ENCODE measurements at places on chromosomes 3 and 15.

DNA sequence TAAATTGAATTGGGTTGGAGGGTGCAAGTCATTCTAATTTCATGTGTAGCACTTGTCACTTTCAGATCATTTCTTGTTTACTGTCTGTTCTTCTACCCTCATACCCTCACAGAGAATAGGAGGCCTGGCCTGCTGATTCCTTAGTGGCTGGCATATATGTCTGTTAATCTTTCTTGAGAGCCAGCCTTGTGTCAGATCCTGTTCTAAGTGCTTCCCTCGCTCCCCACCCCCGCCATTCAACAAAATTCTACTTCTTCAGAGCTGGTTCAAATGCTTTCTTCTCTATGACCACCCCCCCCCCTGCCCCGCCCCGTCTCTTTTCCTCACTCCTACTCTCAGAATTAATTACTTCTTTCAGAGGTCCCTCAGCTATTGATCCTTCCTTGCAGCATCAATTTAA lies 1.5 kb upstream of the U2SURP start:
- DNase-seq: no peak

- DNase-seq: no peak
Observed at GRCh38 chr15:66633938-66634250, 68.1 kb upstream of the LCTL start.

GRCh38 chr3:73808862-73809509 lies 184.2 kb upstream of the PDZRN3 start:
- no peak for DNase-seq

GRCh38 chr3:116877968-116878367 lies 168.4 kb downstream of the TUSC7 start:
- no peak for DNase-seq

DNA sequence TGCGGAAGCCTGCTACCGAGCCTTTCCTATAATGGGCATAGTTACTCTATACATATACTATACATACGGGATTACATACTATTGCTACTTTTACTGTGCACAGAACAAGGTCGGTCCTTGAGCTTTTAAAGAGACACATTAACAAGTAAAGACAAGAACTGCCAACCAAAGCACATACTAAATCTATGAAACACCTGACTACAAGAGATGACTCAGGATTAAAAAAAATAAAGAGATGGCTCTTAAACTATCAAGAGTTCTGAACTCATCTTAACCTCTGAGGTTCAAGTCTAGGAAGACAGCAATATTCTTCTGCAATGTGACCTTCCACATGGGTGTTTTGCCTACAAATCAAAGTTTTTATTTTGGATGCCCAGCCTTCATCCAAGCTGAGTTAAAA lies 106.8 kb downstream of the TNIK start:
- DNase-seq: no peak

- DNase-seq: no peak
Observed at GRCh38 chr15:80550908-80551260, 144.2 kb upstream of the ABHD17C start.

DNA sequence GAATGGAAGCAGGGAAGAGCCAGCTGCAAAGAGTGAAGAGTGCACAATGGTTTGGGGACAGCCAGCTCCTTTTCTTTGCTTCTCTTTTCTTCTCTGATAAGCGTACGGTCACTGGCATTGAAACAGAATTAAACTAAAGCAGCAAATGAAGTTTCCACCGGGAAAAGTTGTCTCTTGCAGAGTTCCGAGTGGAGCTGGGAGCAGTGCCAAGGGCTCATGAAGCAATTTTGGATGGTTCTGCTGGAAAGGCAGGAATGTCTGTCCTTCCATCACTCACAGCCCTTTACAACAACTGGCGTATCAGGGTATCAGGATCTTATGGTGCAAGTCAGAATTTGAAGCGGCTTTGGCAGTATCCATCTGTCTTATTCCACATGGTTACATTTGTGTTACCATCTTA lies 1042.9 kb downstream of the NTRK3 start:
- no peak for DNase-seq

DNA sequence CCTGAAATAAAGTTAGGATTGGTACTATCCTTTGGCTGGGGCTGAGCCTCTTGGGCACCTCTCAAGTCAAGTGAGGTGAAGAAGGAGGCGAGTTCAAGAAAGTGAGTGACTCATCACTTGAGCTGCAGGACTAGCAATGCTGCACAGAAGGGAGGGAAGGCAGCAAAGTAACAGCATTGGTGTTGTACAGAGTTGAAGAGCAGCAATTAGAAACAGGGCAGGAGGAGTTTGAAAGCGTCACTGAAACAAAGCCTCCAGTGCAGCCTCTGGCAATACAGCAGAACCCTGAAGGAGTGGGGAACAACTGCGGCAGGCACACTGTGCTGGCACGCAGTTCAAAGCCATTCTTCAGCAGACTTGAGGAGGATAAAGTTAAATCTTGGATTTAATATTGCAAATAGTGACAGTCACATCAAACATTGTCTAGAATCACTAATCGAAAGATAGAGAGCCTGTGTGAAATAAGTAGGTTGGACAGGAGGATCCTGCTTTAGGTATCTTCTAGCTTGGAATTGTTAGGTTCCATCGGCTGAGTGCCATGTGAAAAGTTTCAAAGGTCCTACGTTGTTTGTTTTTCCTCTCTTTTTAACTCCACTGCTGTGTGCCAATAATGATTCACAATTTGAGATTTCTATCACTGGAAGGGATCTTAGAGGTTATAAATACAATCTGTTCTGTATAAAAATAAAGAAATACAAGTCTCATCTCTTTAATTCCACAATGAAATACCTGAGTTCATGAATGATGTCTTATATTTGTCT lies 479.8 kb downstream of the NAALADL2 start:
- DNase-seq: no peak

DNA sequence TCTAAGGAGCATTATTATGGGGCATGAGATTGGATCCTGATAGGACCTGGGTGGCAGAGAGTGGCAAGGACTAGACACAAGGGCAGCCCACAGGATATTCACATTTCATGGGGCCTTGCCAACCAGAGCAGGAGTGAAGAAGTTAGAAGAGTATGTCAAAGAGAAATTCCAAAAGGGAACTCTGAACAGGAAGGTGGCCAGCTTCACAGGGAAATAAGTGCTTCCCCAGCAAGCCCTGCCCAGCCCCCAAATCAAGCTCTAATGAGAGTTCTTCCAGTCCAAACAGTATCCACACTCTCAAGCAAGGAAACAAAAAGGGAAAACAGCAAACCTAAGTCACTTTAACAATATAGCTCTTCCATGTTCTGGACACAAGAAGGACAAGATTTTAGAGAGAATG lies 130.2 kb upstream of the COL8A1 start:
- DNase-seq: no peak

DNA sequence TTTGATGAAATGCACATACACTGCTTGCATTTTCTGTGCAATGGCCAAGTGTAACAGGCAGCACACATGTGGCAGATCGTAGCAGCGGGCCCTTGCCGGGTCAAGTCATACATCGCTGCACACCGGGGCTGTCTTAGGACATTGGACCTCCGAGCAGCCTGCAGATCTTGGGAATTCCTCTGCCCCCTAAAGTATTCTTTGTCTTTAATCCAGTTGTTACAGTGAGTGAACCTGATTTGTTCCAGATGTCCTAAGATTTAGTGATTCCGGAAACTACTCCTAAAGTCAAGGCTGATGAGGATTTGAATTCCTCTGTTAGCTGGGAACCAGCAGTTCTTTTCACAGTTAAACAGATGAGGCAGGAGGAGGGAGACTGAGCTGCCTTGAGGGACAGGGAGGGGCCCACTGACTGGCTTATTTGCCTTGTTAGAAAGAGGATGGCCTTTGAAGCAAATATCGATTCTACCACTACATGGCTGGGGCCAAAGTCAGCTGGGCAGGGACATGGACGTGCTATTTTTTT lies 190.7 kb upstream of the CTDSPL start:
- DNase-seq: no peak

- DNase-seq: no peak
Observed at GRCh38 chr3:53658613-53659193, 164.3 kb downstream of the CACNA1D start.

GRCh38 chr3:100696161-100696560 lies 13.1 kb upstream of the TFG start:
- DNase-seq: no peak

GRCh38 chr3:151016478-151016795 lies 43.9 kb upstream of the CLRN1 start:
- no peak for DNase-seq

DNA sequence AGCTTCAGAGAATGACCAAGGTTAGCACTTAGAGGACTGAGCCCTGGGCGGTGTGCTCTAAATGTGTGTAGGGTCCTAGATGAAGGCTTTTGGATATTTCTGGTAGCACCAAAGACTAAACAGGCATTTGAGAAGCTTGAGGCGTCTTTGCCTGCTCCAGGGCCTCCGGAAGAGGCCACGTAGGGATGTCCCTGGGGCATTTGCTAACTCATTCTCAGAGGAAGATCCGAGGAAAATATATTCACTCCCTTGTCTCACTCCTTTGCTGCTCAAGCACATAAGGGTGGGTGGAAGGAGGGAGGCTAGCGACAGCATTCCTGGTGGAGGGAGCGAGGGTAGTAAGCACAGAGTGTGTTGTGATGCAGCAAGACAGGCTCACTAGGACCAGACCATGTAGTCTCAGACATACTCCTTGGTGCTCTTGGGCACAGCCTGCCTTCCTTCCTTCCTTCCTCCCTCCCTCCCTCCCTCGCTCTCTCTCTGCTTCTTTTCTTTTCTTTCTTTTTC lies 38.5 kb upstream of the XCR1 start:
- no peak for DNase-seq

GRCh38 chr3:42014921-42015533 lies 53.1 kb upstream of the ULK4 start:
- DNase-seq: peak; percentile 60

- DNase-seq: no peak
Observed at GRCh38 chr15:70407336-70407670, 309.6 kb upstream of the TLE3 start.

GRCh38 chr3:67649681-67650080 lies 4.7 kb downstream of the SUCLG2 start:
- no peak for DNase-seq

DNA sequence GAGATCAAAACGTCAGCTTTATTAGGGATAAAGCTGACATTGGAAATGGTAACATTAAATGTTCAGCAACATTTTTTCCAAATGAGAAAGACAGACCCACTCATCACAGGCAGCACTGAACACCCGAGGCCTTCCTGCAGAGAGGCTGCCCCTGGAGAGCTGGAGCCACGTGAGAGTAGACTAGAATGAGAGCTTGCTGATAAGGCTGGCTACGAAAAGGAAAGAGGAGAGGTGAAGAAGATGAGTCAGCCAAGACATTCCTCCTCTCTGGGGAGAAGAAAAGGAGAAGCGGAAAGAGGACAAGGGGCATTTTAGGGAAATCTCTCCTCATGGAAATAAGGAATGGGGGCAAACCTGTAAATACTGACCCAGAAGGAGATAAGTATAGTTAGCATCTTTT lies 7.3 kb downstream of the CYP19A1 start:
- DNase-seq: no peak

DNA sequence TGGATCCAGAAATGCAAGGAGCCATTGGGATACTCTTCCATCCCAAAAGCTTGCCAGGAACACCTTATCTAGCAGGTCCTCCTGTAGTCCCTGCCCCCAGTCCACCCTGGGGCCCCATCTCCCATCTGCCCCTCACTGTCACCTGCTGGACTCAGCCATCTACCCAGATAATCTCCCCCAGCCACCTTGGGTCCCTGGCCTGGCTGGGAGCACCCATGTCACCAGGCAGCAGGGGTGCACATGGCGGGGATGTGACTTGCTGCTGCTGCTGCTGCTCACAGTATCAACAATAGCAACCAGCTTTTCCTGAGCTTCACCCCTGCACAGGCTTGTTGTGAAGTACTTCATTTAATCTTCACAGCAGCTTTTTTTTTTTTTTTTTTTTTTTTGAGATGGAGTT lies 12.6 kb downstream of the PTH1R start:
- no peak for DNase-seq

DNA sequence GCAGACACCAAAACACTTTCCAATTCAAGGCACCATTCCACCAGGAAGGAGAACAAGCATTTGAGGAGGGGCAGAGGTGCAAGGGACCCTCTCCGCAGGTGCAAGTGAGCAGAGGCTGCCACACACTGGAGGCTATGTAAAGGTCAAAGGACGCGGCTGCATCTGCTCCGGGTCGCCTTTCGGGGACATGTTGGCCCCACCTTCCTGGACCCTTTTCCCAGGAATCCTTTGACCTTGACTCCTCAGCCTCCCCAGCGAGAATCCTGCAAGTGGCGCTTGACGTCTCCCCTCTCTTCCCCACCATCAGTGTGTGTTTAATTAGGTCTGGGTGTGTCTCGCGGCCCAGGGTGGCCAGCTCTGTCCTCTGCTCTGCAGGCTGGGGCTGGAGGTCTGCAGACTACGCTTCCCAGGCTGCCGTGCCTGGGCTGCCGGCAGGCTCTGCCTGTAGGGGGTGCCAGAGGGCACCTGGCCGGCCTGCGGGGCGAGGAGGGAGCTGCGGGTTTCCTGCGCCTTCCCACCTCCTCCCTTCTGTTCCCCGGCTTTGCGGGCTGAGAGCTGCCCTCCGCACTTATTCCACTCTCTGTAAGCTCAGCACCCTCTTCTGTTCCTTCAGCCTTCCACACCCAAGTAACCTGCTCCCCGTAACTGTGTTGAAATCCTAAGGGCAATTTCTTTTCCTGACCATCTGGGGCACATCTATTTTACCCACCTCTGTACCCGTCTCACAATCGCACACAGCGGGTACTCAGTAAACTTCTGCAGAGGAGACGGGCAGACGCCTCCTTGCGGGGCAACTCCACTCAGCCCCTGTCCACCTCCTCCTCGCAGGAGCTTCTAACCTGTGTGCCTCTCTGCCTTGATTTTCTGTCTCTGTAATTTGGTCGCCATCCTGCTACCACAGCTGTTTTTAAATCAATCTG lies 129.8 kb downstream of the NSMCE3 start:
- peak; percentile 83 for DNase-seq

DNA sequence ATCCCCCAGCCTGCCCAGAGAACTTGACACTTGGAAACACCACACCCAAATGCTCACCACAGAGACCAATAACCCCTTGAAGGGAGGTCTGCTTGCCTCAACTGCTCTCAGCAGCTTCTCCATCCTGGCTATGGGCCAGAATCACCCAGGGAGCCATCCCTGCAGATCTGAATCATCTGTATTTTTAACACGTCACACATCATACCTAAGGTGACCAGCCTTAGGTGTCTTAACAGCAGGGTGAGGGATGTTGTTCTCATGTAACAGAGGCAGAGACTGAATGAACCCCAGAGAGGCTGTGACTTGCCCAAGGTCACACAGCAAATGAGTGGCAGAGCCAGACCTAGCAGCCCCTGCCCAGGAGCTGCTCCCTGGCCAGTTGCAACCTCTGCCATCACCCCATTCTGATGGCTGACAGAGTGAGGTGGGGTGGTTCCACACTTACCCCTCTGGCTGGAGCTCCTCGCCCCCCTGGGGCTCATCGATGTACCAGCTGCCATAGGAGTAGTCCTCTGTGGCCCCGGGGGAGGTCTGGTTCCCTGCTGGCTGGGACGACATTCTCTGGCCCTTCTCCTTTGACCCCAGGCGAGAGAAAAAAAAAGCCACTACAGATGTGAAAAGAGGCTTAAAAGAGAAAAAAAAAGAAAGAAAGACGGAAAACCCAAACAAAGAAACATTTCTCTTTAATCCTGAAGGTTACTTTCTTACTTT lies 722 bp downstream of the STRA6 start:
- DNase-seq: no peak

GRCh38 chr3:100022506-100022905 lies 91.8 kb downstream of the FILIP1L start:
- no peak for DNase-seq
